ENCODE measurements at places on chromosomes 3 and 15. TPM values are rescaled to one million over a fixed set of nuclear protein-coding genes. Genes with fewer than 3 reads are reported as not detected.

LTF gene
- total RNA-seq, result 0.51 TPM

AHSG gene
- total RNA-seq, result not detected

NCKIPSD gene
- 6.3 TPM for total RNA-seq

GRCh38 chr3:11850003-11850402 is 3.3 kb upstream of the TAMM41 start:
- no peak for DNase-seq

DNA sequence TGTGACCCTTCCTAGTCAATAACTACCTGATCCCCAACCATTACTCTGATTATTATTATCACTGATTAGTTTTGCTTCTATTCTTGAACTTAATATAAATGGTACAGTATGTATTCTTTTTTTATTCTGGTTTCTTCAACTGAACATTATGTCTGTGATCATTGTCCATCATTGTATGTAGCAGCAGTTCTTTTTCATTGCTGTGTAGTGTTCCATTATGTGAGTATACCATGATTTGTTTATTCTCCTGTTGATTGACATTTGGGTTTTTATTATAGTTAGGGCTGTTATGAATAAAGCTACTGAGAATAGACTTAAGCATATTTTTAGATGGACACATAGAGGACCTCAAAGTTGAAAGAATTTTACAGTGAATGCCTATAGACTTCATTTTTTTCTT is 2.7 kb downstream of the KIF15 start:
- no peak for DNase-seq

DNA sequence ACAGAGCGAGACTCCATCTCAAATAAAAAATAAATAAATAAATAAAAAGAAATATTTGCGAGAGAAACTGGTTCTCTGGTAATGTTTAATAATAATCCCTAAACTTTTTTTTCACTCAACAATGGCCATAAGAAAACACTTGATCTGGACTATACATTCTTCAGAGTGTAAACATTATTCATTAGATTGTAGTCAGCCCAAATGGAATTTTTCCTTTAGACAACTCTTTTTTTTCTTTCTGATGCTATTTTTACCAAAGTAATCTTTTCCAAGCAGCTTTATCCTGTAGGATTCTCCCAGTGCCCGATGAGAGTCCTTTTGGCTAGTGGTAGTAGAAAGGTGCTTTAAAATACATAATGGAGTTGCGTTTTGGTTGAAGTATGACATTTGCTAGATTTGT is 90.4 kb downstream of the NEDD4 start:
- DNase-seq, result no peak
